RWPE2 (cell line): ENCODE measurements at places on chromosomes 3 and 15.

- no peak for DNase-seq
Measured at GRCh38 chr15:25362545-25362944, 76.3 kb downstream of the UBE3A start.

DNA sequence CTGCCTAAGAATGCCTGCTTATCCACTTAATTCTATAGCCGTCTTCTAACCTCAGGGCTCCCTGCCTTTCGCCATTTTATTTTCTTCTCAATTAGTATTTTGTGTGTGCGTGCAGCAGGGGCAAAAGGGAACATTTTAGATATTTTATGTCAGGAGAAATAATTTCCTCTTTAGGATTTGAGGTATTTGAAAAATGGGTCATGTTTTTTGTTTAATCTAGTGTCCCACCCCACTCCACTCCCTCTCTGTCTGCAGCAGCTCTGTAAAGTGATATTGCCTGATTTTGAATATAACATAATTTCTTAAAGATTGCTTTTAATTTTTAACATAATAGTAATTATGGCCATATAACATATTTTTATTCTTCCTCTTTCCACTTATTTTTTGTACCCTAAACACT lies 593.2 kb upstream of the DPPA4 start:
- DNase-seq: no peak

GRCh38 chr3:193982258-193982659 lies 153.7 kb upstream of the HES1 start:
- DNase-seq: peak; percentile 68

- no peak for DNase-seq
Measured at GRCh38 chr3:100553618-100554372, 55.6 kb upstream of the ADGRG7 start.

DNA sequence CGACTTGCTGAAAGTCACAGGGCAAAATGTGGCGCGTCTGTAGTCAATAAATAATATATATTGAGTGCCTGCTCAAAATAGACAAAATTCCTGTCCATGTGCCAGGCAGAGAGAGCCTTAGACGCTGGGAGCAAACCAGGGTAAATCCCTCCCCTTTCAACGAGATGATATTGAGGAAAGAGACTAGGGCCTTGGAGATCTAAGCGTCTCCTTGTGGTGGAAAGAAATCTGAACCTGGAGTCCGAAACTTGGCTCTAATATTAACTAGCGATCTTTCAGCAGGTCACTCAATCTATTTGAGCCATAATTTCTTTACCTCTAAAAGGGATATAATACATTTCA lies 348 bp upstream of the DPP8 start:
- no peak for DNase-seq

DNA sequence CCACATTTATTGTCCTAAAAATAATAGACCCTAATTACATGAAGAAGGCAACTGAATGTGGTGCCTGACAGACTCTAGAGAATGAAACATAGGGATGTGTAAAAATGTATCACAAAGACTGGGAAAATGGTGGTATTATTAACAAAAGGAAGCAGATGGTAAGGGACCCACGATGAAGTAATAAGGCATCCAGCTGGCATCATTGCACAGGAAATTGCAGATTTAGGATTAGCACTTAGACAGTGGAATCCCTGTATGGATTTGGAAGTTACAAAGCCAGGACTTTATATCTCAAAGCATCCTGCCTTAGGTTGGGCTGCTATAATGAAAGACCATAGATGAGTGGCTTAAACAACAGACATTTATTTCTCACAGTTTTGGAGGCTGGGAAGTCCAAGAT lies 104.3 kb downstream of the PPM1L start:
- no peak for DNase-seq

DNA sequence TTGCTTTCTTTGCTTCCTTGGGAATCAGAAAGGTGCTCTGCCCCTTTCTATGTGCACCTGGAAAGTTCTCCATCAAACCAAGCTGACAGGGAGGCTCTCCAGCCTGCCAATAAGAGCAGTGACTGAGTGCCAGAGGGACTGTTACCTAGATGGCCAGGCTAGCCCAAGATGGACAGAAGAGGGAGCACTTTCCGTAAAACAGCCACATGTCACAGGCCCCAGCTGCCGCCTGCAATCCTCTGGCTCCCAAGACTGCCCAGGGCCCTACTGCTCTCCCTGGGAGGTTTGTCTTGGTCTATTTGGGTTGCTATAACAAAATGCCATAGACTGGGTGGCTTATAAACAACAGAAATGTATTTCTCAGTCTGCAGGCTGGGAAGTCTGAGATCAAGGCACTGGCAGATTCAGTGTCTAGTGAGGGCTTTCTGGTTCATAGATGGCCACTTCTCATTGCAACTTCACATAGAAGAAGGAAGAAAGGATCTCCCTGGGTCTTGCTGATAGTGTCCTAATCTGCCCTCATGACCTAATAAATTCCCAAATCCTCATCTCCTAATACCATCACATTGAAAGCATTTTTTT lies 72.3 kb downstream of the TAMM41 start:
- no peak for DNase-seq

DNA sequence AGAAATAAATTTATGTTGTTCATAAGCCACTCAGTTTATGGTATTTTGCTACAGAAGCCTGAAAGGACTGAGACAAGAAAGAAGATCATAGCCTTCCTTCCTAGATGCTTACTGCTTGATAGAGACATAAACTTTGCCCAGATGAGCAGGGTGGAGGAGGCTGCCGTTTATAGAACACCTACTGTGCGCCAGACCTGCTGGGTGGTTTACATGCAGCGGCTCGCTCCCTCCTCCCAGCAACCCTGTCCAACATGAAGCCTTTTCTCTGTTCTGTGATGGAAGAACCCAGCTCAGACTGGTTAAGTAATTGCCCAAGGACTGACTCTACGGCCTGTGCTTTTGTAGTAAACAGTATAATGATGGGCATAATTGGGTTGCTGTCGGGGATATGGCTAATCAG lies 37.0 kb downstream of the CORO2B start:
- DNase-seq: no peak

GRCh38 chr3:75894234-75894633 lies 108.9 kb upstream of the ZNF717 start:
- no peak for DNase-seq

GRCh38 chr3:48974076-48974864 lies 15.8 kb upstream of the P4HTM start:
- DNase-seq: no peak

DNA sequence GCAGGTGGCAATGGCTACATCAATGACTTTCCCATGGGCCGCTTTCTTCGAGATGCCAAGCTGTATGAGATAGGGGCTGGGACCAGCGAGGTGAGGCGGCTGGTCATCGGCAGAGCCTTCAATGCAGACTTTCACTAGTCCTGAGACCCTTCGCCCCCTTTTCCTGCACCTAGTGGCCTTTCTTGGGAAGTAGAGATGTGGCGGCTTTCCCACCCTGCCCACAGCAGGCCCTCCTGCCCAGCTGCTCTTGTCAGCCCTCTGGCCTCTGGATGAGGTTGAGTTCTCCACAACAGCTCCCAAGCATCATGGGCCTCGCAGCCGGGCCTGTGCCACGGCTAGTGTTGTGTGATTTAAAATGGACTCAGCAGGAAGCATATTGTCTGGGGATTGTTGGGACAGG lies 12.5 kb downstream of the IVD start:
- no peak for DNase-seq

DNA sequence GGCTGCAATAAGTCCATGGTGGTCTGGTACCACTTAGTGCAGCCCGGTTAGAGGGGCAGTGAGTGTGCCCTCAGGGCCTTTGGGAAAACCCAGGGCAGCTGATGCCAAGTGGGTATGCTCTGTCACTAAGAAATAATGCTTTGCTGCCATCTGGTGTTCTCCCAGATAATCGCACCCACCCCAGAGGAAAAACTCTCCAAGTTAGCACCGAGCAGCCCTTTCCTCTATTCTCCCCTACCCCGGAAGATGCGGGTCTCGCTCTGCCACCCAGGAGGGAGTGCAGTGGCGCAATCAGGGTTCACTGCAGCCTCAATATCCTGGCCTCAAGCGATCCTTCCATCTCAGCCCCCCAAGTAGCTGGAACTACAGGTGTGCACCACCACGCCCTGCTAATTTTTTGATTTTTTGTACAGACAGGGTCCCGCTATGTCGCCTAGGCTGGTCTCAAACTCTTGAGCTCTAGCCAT lies 21.3 kb upstream of the DAPK2 start:
- DNase-seq: no peak

DNA sequence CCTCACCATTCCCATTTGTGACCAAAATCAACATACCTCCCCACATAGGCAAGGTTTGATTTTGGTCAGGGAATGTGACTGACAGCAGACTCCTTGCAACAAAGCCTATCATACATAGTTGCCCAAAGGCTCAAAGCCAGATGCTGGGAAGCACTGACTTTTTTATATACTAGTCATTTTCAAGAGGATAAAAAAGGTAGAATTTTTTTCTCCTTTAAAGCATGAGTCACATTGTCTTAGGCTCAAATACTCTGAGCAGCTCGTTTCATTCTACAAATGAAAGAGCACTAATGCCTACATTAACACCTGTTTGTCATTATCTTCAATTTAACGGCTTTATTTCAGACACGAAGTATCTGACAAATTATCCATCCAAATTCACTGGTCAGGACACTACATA lies 36.2 kb downstream of the ICE2 start:
- no peak for DNase-seq

DNA sequence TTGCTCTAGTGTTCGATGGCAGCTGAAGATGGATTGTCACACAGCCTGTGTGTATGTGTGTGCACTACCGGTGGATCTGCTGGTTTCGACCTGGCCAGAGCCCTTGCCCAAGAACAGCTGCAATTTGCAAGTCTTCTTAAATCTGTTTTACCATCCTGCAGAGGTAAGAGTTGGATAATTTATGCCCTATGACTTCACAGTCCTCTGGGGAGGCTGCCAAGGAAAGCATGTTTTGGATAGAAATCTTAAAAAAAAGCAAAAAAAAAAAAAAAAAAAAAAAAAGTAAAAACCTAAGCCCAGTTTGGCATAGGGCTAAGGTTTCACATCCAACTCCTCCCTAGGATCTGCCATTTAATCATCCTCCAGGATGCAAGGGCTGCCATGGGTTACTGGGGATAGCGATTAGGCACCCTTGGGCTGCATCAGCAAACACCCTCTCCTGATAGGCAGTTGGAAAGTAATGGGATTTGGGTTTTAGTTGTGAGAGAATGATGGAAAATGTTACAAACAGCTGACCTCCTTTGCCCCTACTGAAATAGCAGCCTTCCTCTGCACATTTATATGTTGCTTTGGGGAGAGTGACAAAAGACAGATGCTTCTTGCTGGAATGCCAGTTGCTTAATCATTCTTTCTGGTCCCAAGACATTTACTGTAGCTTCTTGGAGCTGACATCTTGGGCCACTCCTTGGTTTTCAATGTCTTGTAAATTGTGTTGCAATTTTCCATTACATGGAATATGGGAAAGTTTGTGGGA lies 35.4 kb downstream of the CD200R1L start:
- no peak for DNase-seq

GRCh38 chr3:127655641-127656040 lies 17.1 kb upstream of the ABTB1 start:
- no peak for DNase-seq

DNA sequence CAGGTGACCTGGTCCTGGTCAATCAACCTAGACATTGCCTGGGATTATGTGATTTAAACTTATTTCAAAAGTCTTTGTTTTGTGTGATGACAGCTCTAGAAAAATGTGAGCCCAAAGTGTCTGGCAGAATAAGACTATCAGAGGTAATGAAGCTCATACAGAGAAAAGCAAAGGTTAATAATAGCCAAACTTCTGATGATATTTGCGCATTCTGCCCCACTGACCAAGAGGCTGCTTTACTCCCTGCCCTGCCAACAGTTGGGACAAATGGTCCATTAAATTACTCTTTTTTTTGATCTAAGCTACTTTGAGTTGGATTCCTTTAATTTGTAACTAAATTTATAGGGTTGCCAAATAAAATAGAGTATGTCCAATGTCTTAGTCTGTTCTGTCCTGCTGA lies 911.2 kb downstream of the MCTP2 start:
- DNase-seq: no peak

DNA sequence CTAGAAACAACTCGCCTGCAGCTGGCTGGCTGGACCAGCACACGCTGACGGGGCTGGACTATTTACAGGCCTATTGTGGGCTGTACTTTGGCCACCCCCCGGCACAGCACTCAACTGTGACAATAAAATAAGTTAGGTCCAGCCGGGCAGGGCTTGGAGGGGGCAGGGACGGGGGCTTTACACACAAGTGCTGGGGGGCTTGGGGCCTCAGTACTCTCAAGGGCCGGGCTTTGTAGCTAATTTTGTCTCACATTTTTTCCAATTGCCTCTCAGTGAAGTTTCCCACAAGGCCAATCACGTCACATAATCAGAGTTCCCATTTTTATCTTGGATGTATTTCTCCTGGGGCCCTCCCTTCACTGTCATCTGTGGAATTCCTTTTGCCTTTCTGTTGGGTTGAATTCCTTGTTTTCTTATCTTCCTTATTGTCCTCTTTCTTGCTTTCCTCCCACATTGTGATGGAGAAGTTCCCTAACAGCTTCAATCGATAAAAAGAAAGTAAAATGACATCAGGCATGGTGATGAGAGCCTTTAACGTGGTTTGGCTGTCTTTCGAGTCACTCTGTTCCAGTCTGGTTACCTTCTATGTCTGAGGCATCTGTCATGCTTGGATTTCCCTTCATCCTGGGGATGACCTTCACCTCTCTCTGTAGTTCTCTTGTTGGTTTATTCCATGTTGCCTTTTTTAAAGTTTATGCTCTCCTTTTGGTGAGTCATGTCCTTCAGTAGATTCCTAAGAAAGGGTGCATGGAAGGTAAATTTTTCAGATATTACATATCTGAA lies 44.1 kb upstream of the CMTM7 start:
- DNase-seq: no peak

DNA sequence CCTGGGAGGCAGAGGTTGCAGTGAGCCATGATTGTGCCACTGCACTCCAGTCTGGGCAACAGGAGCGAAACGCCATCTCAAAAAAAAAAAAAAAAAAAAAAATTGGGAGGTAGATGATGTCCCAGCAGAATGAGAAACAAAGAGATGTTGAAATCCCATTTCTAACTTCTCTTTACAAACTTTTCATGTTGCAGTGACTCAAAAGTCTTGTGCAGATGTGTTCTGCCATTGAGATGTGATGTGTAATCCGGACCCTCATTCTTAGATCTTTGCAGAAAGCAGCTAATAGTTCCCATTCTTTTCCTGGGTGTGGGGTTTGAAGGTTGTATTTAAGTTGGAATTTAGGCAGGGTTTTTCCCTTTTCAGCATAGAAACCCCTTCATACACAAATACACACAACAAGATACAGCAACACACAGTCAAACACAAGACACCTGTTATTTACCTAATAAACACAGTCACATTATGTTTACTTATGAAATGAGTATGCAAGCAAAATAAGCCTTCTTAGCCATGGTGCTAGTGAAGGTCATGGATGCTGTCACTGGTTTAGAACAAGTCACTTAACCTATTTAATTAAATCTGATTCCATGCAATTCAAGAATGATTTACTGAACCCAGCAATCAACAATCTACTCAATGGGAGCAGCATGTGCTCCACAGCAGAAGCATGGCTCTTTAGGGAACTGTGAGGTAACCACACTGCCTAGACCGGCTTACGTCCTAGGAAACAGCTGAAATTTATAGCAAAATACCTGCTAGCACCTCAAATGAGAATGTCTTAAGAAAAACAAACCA lies 14.9 kb downstream of the SIAH2 start:
- no peak for DNase-seq
